ENCODE measurements at places on chromosomes 7 and 10. TPM values are rescaled to one million over a fixed set of nuclear protein-coding genes. Genes with fewer than 3 reads are reported as not detected.

The TRIM50 gene
- total RNA-seq: not detected

The LRRC72 gene
- total RNA-seq: not detected

The ACTA2 gene
- 8.5 TPM for total RNA-seq

DNA sequence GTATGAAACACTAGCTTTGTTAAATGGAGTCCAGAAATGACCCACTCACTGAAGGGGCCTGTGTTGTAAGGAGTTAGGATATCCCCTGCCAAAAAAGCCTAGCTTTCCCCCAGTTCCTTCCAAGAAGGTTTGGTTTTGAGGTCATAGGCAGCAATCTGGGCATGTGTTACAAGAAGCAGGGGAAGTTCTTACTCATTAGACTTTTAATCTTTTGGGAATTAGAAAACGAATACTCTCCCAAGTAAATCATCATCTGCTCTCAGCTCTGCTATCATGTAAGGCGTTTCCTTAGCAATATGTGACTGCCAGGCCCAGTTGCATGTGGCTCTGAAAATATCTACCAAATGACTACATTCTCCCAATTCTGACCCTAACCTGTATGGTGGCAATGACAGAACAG lies 3.7 kb downstream of the NOD1 start:
- no peaks in the 10 kb centered on the region for H3K27me3 ChIP-seq
- peaks cover 4% of the 10 kb centered on the region for H3K36me3 ChIP-seq
- no peak overlapping the region for H3K4me3 ChIP-seq

GRCh38 chr7:136179851-136180721 lies 202.9 kb upstream of the MTPN start:
- H3K4me3 ChIP-seq: no peak overlapping the region
- H3K4me1 ChIP-seq: no peaks in the 10 kb centered on the region
- no peaks in the 10 kb centered on the region for H3K36me3 ChIP-seq
- no peaks in the 10 kb centered on the region for H3K27me3 ChIP-seq
